CD8-positive, alpha-beta T cell (primary cell): ENCODE measurements at places on chromosomes 11 and 22.

- no peak for DNase-seq
Observed at GRCh38 chr22:49014227-49015201, 813.2 kb downstream of the BRD1 start.

GRCh38 chr11:88301488-88302140 is 35.9 kb downstream of the CTSC start:
- peak; percentile 77 for DNase-seq

- no peak for DNase-seq
Observed at GRCh38 chr22:35307892-35308291, 8.2 kb downstream of the TOM1 start.

DNA sequence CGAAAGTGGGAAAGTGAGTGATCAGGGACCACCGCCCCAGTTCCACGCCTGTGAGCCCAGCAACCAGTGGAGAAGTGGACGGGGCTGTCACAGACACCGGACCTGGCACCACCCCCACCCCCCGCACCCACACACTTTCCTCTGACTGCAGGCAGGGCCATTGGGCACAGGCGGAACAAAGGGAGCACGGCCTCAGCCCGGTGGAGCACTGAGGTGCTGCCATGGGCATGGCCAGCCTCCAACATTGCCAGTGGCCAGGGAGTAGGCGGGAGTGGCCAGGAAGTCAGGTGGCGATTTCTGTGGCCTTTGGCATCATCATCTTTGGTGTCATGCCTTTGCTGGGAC is 78.5 kb downstream of the BCR start:
- no peak for DNase-seq

- no peak for DNase-seq
Observed at GRCh38 chr11:64888729-64889511, 10.5 kb upstream of the EHD1 start.

- no peak for DNase-seq
Observed at GRCh38 chr11:61577383-61578118, 3.3 kb downstream of the SYT7 start.

GRCh38 chr11:27293515-27294417 is 69.2 kb downstream of the CCDC34 start:
- DNase-seq = no peak

- no peak for DNase-seq
Observed at GRCh38 chr11:102302241-102302640, 15.0 kb upstream of the BIRC3 start.

DNA sequence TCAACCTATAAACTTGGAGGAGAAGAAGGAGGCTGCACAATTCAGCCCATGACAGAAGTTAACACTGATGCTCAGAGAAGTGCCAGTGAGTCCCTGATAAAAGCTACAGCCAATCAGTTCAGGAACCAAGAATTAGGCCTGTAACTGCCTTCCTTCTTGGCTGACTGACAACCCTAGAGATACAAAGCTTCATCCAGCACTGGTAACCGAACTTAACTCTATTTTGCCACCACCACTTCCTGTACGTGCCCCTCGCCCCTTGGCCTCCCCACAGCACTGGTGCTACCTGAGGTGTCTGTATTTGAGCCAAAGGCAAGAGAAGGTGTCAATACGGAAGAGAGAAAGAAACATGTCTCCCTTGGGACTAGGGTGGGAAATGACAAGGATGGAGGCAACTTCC is 40.1 kb upstream of the POU2AF1 start:
- no peak for DNase-seq

DNA sequence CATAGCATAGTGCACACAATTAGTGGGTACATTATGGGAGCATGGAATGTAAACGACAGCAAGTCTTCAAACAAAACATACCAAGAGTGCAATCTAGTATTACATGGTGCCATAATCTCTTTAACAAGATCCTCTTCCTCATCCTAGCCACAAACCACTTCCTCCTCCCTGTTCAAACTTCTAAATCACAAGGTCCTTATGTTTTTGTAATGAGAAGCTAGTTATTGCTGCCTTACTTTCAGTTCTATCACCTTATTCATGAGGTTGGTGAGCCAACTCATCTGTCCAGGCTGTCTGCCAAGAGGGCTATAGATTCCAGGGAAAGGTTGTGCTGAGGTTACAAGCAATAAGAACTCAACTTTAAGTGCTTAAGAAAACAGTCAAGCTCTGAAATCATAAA is 195.4 kb upstream of the ARHGAP20 start:
- DNase-seq = no peak

- no peak for DNase-seq
Observed at GRCh38 chr22:47460861-47461260, 698.4 kb downstream of the TBC1D22A start.

DNA sequence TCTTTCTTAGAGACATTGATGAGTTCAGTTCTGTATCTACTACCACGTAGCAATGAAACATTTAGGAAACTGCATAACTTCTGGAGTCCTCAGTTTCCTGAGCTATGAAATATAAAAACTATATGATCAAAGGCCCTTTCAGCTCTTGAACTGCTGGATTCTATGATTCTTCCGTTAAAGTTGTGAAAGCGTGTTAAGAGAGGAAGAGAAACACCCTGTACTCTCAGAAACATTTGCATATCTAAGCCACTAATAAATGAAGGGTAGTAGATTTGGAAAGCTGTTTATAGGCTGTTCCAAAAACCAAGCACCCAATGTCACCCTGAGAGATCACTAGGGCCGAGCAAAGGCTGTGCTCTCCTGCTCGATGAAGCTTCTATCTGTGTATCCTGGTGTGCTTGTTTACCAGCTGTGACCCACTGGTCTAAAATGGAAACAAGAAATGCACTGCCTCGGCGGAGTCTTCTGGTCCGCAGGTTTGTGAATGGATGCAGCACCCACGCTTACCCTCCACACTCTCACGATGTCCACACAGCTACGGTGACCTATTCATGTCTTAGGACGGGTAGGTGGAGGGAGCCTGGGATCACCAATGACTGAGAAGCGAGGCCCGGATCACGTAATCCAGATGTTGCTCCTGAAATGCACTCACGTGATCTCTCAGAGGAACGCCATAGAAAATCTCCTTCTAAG is 325.8 kb downstream of the OPCML start:
- DNase-seq = no peak

DNA sequence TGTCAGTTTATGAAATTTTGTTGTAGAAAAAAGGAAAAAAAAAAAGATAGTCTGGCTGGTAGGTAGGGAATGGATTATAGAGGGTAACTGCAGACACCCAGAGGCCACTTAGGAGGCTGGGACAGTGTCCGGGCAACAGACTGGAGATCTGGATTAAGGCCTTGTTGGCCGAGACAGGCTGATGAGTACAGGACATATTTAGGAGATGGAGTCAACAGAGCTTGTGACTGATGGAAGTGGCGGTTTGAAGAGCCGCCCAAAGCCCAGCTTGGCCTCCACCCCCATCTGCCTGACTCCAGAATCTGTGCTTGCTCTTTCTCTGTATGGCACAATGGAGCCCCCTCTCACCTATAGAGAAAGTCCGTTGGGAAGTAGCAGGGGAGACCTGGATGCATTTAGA is 7.6 kb downstream of the PLEKHB1 start:
- DNase-seq = no peak

GRCh38 chr11:71404209-71404608 is 44.0 kb downstream of the DHCR7 start:
- no peak for DNase-seq

DNA sequence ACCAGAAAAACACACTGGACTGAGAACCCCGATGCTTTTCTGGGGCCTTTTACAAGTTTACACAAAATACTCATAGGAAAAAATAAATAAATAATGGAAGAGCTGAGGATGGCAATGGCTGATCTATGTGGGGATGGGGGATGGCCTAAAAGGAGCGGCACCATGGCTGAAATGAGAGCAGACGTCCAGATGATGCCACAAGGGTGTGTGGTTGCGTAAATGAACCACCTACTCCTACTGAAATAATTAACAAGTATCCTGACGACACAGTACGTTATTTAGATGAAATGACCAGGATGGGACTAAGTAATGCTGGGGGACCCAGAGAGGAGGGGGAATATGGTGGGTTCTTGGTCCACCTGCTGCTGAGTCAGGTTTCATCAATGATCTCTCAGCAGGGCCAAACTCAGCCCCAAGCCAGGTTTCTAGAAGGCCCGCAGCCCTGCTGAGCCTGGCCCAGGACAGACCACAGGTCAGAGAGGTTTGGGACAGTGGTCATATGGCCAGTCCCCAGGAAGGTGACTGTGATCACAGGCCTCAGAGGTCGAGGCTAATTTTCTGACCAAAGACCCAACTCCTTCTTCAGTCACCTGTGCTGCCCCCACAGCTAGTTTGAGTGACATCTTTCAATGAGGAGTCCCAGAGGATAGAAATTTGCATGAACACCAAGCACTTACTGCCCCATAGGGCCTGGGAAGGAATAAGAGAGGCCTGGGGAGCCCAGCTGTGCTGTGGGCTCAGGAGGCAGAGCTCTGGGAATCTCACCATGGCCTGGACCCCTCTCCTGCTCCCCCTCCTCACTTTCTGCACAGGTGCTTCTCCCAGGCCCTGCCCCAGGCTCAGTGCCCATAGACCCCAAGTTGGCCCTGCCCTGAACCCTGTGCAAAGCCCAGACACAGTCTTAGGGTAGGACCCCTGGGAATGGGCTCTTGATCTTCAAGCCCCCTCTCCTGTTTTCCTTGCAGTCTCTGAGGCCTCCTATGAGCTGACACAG is 76.3 kb upstream of the IGLL5 start:
- no peak for DNase-seq

DNA sequence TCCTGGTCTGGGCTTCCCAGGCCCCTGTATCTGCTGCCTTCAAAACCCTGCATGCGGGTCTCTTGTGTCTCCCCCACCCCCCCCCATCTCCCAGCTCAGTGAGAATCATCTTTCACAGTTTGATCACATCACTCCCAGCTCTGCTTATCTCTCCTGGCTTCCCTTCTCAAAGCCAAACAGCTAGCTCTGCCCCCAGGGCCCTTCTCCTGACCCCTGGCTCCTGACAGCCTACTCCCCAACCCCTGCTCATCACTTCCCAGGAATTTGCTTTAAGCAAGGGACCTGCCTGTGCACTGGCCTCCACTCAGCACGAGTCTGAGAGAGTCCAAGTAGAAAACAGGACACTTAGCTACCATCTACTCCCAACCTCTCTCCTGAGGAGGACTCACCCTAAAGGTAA is 342.7 kb downstream of the TENM4 start:
- DNase-seq = no peak

DNA sequence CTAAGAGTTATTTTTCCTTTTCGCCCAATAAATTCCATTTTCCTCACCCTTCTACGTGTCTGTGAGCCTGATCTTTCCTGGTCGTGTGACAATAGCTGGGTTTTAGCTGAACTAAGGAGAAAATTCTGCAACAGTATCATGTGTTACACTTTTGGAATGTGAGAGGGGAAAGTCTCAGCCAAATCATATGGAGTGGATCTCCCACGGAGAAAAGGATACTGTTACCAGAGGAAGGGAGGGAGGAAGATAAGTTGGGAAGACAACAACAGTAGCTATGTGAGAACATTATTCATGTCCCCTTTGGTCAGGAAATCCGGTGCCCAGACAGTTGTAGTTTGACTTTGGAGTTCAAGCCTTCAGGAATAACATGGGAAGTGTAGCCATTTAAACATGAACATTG is 584.0 kb upstream of the RAG2 start:
- no peak for DNase-seq

DNA sequence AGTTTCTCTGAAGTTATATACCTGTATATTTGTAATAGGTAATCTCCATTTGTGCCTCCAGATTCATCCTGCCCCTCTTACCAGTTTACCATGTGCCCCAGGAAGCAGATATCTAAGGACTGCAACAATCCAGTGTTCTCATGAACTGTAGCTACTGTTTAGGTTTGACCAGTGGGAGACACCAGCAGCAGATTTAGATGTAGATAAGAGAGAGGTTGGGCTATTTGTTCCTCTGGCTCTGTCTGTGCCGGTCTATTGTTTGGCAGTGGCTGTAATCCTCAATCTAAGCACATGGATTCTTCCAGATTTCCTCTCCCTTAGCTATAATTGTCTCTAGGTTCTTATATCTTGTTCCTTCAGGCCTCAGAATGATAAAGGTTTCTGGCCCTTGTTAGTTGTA is 88.4 kb downstream of the ANO3 start:
- DNase-seq = no peak

DNA sequence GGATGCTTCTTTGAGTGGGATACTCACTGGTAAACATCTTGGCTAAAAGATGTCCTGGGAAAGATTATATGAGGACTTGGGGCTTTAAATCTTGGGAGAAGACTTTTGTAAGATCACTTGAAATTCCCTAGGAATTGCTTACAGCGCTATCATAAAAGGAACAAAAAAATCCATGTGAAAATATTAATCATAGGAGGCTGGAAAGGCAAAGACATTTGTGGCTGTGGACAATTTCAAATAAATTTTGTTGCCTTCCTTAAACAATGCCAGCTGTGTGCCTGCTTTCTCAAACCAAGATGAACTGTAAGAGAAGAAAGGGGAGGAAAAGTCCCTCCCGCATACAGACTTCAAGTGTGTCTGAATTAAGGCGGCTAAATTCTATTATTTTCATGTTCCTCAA is 75.6 kb downstream of the SNX19 start:
- no peak for DNase-seq

GRCh38 chr11:75429902-75430713 is 2.9 kb downstream of the KLHL35 start:
- DNase-seq = peak; percentile 56

- no peak for DNase-seq
Observed at GRCh38 chr11:44275241-44275640, 34.7 kb downstream of the ALX4 start.

GRCh38 chr11:64619811-64620380 is 28.9 kb downstream of the SLC22A12 start:
- no peak for DNase-seq

DNA sequence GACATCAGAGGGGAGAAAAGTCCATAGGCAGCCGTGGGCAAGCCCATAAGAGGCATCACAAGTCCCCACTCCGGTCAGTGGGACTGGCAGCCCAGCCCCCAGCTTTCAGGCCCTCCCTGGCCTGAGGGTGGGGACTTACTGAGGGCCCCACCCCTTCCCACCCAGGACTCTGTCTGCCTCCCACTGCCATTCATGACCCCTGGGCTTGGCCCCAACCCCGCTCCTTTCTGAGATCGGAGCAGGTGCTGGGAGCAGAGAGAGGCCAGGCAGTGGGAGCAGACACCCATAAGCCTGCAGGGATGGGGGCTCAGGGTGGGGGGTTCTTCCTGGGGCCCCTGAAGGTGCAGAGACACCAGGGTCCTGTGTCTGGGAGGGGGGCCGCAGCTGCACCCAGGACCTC is 5.1 kb downstream of the UPK2 start:
- DNase-seq = no peak

DNA sequence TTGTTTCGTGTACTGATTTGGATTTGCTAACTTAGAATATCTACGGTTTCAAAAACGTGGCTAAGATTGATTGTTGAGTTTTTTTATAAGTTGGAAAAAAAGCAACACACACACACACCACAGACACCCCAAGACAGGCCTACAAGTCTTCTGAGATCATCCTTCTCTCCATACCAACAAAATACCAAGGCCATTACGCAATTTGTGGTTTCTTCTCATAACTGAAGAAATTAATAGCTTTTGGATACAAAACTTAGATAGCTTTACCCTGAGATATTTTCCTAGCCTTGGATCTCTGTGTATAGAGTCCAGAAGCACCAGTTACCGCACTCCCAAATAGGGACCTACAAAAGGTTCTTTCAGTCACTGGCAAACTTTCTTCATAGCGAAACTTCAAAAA is 113.6 kb downstream of the SIK3 start:
- no peak for DNase-seq
